ENCODE measurements at places on chromosomes 1 and 21.

DNA sequence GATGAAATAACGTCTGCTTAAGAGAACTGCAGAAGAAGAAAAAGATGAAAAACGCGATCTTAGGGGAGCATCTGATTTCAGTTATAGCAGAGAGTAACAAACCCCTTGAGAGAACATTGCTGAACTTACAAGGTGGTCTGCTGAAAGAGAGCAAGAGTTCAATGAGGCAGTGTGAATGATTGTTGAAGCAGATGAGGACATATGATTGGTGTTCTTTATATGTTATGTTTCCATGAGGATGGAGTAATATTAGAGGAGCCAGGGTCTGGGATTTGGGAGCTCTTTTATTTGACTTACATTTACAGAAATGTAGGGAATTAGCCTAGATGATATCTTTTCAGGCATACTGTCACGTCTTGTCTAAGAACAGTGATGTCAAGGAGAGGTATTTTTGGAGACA, 1302.0 kb downstream of the KCNT2 start:
- no peaks in the 10 kb centered on the region for H3K36me3 ChIP-seq
- no peak for DNase-seq
- H3K4me1 ChIP-seq: no peaks in the 10 kb centered on the region
- H3K4me3 ChIP-seq: no peak overlapping the region

GRCh38 chr1:150207281-150207971, 28.5 kb downstream of the ANP32E start:
- no peaks in the 10 kb centered on the region for H3K36me3 ChIP-seq
- H3K4me3 ChIP-seq: no peak overlapping the region
- DNase-seq: no peak
- H3K27ac ChIP-seq: no peak overlapping the region

DNA sequence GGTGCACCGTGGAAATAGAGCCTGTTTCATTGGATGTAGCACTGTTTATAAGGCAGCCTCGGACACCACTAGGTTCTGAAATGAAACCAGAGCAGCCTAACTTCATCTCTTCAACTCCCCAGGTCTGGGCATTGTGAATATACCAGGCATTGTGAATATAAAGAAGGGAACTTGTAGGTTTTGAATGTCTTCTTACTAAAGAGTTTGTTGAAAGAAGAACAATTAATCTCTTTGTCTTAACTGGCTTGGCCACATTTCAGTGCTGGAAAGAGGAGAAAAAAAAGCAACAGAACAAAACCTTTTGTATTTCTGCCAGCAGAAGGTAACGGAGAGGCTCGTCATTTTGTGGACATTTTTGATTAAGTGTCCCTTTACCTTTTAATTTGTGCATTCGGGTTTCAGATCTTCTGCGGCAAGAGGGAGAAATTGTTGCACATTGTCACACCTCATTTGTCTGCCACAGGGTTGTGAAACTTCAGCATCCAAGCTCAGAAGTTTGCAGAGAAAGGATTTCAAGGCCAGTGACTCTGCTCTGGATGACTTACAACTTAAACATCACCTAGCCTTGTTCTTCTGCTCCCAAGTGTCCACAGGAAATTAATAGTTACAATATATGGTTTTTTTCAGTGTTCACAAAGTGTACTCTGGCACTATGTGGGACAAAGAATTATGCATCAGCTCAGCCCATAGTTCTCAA, 158.3 kb downstream of the KAZN start:
- no peaks in the 10 kb centered on the region for H3K4me1 ChIP-seq
- no peak overlapping the region for H3K27ac ChIP-seq
- no peaks in the 10 kb centered on the region for H3K36me3 ChIP-seq
- no peak overlapping the region for H3K4me3 ChIP-seq

DNA sequence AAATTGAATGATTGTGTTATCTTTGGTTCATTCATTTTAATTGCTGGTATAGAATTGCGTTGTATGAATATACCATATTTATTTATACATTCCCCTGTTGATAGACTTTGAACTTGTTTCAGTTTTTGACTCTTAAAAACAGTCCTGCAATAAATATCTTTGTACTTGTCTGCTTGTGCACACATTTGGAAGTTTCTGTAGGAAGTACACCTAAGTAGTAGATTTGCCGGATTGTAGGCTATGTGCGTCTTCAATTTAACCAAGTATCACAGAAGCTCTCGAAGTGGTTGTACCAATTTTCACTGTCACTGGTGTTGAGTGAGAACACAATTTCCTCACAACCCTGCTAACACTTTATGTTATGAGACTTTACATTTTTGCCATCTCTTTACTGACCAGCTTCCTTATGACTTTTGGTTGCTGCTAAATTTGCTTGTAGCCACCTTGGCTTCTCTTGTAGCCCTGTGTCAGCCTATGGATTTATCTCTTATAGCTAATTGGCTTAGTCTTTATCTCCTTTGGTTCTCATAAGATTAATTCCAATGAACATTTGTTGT, 2.2 kb downstream of the TTC3 start:
- H3K4me1 ChIP-seq: peaks cover 17% of the 10 kb centered on the region
- no peaks in the 10 kb centered on the region for H3K36me3 ChIP-seq
- H3K27me3 ChIP-seq: no peaks in the 10 kb centered on the region
- no peak for DNase-seq
- peak overlapping the region; percentile 7 for H3K27ac ChIP-seq

DNA sequence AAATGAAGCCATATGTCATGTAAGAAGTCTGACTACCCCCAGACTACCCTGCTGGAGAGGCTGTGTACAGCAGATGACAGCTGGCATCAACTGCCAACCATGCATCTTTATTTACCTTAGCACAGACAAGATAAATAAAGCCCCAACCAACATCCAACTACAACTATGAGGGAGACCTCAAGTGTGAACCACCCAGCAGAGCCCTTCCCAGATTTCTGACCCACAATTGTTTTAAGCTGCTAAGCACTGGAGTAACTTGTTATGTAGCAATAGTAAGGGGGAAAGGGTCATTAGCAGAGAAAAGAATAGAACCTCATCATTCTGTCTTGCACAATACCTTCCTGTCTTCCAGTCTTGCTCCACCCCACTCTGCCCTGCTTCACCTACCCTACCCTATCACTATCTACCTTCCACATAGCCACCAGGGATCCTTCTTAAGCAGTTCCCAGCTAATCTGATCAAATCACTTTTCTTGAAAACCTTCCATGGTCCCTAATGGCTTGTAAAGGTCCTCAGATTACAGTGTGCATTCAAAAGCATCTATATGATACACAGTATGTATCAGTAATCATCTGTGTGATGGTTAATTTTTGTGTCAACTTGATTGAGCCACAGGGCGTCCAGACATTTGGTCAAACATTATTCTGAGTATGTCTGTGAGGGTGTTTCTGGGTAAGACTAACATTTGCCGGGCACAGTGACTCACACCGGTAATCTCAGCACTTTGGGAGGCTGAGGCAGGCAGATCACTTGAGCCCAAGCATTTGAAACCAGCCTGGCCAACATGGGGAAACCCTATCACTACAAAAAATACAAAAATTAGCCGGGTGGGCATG, 19.6 kb upstream of the RBM15 start:
- no peak overlapping the region for H3K27ac ChIP-seq
- H3K4me3 ChIP-seq: no peak overlapping the region

DNA sequence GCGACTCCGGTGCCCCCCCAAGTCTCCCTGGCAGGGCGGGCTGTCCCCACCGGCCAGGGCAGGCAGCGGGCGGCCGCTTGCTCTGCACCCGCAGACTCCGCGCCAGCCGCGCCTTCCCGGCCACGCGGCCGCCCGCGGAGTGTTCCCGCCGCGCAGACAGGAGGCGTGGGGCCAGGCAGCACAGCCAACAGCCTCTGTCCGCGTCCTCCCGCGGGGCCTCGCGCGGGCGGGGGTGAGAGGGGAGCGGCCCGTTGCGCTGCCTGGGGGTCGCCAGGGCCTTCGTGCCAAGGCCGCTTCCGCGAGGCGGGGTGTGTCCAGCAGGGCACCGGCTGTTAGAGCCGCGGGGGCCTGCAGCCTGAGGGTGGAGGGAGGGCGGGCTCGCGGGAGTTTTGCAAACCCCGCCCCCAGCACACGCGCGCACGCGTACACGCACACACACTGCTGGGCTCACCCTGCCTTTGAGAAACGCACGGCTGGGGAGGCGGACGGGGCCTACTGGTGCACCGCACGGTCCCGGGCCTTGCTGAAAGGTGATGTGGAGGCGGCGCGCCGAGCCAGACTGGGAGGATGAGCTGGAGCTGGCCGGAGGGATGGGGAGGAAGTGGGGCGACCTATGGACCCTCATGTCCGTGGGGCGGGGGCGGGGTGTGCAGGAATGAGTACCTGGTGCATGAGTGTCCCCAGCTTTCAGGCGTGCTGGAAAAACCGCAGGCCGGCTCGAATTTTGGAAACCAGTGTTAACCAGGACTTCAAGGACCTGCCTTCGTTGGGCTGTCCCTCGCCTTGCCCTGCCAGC, 41.5 kb downstream of the KIAA1614 start:
- H3K4me1 ChIP-seq: peaks cover 29% of the 10 kb centered on the region
- DNase-seq: no peak
- H3K4me3 ChIP-seq: peak overlapping the region; percentile 48
- H3K27ac ChIP-seq: peak overlapping the region; percentile 77

GRCh38 chr1:168136709-168137514, at the start of gene GPR161:
Gene GPR161 (minus strand): TSS chr1:168136930. CDS start chr1:168104850, 32,080 bp downstream.
- H3K36me3 ChIP-seq: no peaks in the 10 kb centered on the region
- H3K4me1 ChIP-seq: peaks cover 7% of the 10 kb centered on the region
- H3K27ac ChIP-seq: peak within 1 kb of the TSS; percentile 73
- H3K27me3 ChIP-seq: peaks cover 28% of the 10 kb centered on the region

- H3K36me3 ChIP-seq: no peaks in the 10 kb centered on the region
These were observed 10.8 kb downstream of the INAVA start for GRCh38 chr1:200905411-200906052.

- H3K4me1 ChIP-seq: peaks cover 3% of the 10 kb centered on the region
- no peaks in the 10 kb centered on the region for H3K27me3 ChIP-seq
- no peak overlapping the region for H3K27ac ChIP-seq
- DNase-seq: no peak
These were observed 334.8 kb downstream of the RPS6KC1 start for GRCh38 chr1:213385806-213386324.

DNA sequence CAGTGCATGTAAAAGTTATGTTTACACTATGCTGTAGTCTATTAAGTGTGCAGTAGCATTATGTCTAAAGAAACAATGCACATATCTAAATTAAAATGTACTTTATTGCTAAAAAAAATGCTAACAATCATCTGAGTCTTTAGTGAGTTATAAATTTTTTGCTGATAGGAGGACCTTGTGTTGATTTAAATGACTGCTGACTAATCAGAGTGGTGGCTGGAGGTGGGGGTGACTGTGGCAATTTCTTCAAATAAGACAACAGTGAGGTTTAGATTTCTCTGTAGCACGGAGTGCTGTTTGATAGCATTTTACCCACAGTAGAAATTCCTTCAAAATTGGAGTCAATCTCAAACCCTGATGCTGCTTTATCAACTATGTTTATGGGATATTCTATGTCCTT, 37.0 kb downstream of the HS2ST1 start:
- H3K27me3 ChIP-seq: no peaks in the 10 kb centered on the region
- no peak overlapping the region for H3K4me3 ChIP-seq
- H3K36me3 ChIP-seq: no peaks in the 10 kb centered on the region
- no peaks in the 10 kb centered on the region for H3K4me1 ChIP-seq
- no peak for DNase-seq

- no peak overlapping the region for H3K27ac ChIP-seq
- no peaks in the 10 kb centered on the region for H3K27me3 ChIP-seq
- H3K36me3 ChIP-seq: no peaks in the 10 kb centered on the region
- no peak overlapping the region for H3K4me3 ChIP-seq
- H3K4me1 ChIP-seq: peaks cover 5% of the 10 kb centered on the region
- no peak for DNase-seq
These were observed 83.6 kb downstream of the ST6GALNAC3 start for GRCh38 chr1:76158126-76158525.

DNA sequence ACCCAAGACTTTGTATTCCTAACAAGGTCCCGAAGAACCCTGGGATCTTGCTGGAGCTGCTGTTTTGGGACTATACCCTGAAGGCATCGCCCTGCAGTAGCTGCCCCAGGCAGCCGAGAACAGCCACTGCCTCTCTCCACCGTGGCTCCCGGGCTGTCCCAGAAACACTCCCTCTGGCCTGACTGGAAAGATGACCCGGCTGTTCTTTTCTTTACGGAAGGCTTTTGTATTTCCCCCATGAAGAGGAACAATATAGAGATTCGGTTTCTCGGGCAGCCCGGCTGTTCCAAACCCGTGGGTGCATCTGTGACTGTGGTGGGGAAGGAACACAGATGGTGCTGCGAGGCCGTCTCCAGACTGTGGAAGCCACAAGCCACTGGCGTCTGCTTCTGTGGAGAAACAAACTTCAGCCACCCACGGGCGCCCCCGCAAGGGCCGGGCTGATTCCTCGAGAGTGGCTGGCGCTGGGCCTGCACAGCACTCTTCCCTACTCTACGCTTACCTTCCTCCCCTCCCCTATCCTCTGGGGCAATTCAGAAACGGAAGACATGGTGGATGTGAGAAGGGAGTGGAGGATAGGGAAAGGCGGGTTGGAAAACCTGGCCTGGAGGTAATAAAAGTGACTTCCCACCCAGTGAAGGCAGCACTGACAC, 33.7 kb upstream of the VASH2 start:
- no peaks in the 10 kb centered on the region for H3K4me1 ChIP-seq
- H3K27me3 ChIP-seq: no peaks in the 10 kb centered on the region
- H3K27ac ChIP-seq: no peak overlapping the region
- no peak overlapping the region for H3K4me3 ChIP-seq
- H3K36me3 ChIP-seq: no peaks in the 10 kb centered on the region
- DNase-seq: no peak

- peak; percentile 49 for DNase-seq
- H3K4me3 ChIP-seq: no peak within 1 kb of the TSS
- peaks cover 32% of the 10 kb centered on the region for H3K4me1 ChIP-seq
- H3K27me3 ChIP-seq: no peaks in the 10 kb centered on the region
These were observed at the start of gene CA14 for GRCh38 chr1:150257624-150258585. Gene CA14 (plus strand): TSS chr1:150257774. CDS start chr1:150258129, 355 bp downstream.

GRCh38 chr21:42063571-42064521, 7.3 kb upstream of the UMODL1 start:
- no peak for DNase-seq
- H3K27ac ChIP-seq: no peak overlapping the region
- H3K4me1 ChIP-seq: no peaks in the 10 kb centered on the region

DNA sequence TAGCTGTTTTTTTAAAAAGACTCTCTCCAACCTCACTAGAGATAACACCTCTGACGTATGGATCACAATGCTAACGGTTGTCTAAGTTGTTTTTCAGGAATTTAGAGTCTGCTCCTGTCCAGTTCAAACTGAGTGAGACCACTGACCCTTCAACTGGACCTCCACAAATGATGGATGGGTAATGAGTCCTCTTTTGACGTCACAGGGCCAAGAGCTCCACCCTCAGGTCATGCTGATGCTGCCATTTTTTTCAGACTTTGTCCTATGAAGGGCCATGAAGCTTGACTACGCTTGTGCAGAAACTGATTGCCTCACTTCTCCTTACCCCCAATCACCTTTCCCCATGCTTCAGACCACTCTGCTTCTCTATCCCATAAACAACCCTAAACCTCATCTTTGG, 16.6 kb downstream of the GRIK3 start:
- H3K4me1 ChIP-seq: no peaks in the 10 kb centered on the region
- no peak overlapping the region for H3K27ac ChIP-seq
- H3K27me3 ChIP-seq: no peaks in the 10 kb centered on the region
- no peaks in the 10 kb centered on the region for H3K36me3 ChIP-seq
- no peak for DNase-seq
